H1 (cell line): ENCODE measurements at places on chromosomes 5 and 9.

DNA sequence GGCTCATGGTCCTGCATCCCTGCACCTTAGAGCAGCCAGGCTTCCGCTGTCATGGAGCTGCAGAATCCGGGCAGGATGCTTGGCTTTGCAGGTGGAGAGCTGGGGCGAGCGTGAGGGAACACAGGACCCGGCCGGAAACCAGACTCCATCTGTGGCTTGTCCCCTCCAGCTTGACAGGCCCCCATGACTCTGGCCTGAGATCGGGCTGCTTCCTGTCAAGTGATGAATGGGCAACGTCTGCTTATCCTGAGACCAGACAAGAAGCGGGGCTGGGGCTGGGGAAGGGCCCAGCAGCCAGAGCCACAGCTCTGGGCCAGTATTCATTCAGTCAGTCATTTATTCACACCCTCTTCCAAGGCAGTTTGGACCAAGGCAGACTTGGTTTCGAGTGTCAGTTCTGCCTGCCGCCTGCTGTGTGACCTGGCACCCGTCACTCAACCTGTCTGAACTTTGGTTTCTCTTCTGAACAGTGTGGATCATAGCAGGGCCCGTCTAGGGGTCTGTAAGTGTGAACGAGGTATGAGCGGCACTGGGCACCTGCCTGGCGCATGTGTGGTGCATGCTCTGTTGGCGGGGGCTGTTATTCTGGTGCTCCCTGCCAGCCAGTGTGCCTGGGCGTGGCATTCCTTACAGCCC is 37.5 kb downstream of the NEK6 start:
- H3K4me3 ChIP-seq, result no peak overlapping the region
- H3K27ac ChIP-seq, result no peak overlapping the region
- H3K36me3 ChIP-seq, result no peaks in the 10 kb centered on the region

- H3K27ac ChIP-seq, result no peak overlapping the region
- peaks cover 3% of the 10 kb centered on the region; the same call in 1 of the 2 replicates for H3K36me3 ChIP-seq
- no peak for DNase-seq
- H3K27me3 ChIP-seq, result no peaks in the 10 kb centered on the region
- H3K4me1 ChIP-seq, result no peaks in the 10 kb centered on the region
These were observed 94.4 kb downstream of the GLDC start for GRCh38 chr9:6551136-6551535.

- no peak overlapping the region for H3K27ac ChIP-seq
- no peak overlapping the region for H3K4me3 ChIP-seq
- H3K36me3 ChIP-seq, result no peaks in the 10 kb centered on the region
These were observed 3.0 kb upstream of the TMEM210 start for GRCh38 chr9:137174722-137175293.

DNA sequence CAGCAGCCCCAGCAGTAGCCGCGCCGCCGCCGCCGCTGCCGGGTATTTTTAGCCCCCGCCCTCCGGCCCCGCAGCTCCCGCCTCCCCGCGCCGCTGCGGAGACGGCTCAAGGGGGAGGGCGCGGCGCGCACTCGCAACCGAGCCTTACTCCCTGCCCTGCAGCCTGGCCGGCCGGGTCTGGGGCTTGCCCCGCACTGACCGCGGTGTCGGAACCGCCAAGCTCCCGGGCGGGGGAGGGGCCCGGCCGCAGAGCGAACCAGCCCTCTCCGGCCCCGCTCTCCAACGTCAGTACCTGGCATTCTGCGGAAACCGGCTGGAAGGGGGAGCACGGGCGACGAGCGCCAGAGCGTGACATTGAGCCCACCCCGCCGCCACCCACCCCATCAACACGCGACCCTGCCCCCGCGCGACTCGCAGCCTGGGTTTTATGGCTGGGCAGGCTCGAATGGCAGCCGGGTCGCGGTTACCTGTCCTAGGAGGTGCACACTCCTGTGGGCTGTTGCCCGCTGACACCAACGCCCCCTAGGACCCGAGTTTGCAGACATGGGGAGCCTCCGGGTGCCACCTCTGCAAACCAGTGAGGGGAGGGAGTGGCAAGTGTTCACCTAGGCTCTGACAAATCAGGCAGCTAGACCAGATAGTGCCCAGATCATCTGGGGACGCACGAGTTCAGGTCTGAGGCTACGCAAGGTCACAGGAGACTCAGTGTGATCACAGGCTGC is at the start of gene ACSL6:
Gene ACSL6, minus strand, starts transcription at position 37 of the 722 bp plus-strand sequence. CDS start 105 bp downstream, outside the sequence.
- no peak within 1 kb of the TSS for H3K27ac ChIP-seq
- H3K4me3 ChIP-seq, result peak within 1 kb of the TSS; percentile 66
- peaks cover 14% of the 10 kb centered on the region for H3K4me1 ChIP-seq
- no peaks in the 10 kb centered on the region for H3K36me3 ChIP-seq
